ENCODE measurements at places on chromosomes 2 and 18.

GRCh38 chr2:197615016-197615652 is 60.3 kb downstream of the RFTN2 start:
- DNase-seq = no peak

DNA sequence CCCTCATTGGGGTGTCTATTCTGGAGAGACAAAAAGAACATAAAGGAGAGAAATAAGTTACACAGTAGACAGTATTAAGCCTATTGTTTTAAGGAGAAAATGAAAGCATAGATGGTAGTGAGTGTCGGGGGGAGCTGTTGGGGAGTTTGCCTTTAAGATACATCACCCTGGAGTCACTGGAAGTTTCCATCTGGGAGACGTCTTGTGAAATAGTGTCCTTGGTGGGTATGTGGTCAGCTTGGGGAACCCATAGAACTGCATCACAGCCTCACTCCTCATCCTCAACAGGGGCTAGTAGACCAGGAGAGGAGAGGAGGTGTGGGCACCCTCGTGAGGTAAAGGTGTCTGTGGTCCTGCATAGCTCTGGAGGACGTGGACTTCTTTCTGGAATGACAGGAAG is 60.6 kb downstream of the RNF144A start:
- no peak for DNase-seq

- no peak for DNase-seq
Measured at GRCh38 chr2:229463841-229464346, 192.8 kb upstream of the PID1 start.

DNA sequence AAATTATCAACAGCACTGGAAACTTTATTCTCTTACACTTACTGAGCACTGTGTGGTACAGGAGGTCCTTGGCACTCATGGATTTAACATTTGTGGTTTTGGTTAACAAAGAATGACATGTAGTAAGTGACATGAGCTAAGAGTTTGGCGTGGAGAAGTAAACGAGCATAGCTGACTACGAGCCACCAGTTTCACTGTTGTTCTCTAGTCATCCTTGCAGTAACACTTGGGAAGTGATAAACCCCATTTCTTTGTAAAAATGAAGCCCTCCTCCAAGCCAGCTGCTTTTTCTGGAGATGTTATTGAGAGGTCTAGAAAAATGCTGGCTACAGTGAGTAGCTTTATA is 32.7 kb downstream of the QPCT start:
- no peak for DNase-seq

DNA sequence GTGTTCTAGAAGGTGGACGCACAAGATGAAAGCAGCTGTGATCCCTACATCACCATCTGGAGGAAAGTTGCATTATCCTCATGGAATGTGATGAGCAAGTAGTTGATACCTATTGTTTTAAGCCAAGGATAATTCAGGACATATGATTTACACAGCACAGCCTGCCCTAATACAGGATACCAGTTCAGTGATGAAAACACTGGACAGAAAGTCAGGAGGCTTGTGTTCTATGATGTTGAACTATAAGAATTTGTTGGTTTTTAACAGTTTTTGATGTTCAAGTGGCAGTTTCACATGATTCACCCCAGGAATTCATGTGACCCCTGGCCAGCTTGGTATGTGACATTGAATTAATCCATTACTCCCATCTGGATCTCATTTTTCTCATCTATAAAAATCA is 6.2 kb upstream of the CHST10 start:
- no peak for DNase-seq

- DNase-seq = no peak
Measured at GRCh38 chr2:113784823-113785744, 28.6 kb upstream of the SLC35F5 start.

- DNase-seq = no peak
Measured at GRCh38 chr18:63183952-63184770, 135.4 kb downstream of the BCL2 start.

- DNase-seq = no peak
Measured at GRCh38 chr2:142769761-142770160, 107.7 kb upstream of the KYNU start.

- DNase-seq = no peak
Measured at GRCh38 chr2:232979871-232980461, 33.1 kb downstream of the NGEF start.

- no peak for DNase-seq
Measured at GRCh38 chr2:144341538-144341937, 178.4 kb downstream of the ZEB2 start.

- no peak for DNase-seq
Measured at GRCh38 chr2:98308068-98308467, 38.2 kb upstream of the CNGA3 start.

- no peak for DNase-seq
Measured at GRCh38 chr2:65061146-65061909, 5.1 kb downstream of the CEP68 start.

DNA sequence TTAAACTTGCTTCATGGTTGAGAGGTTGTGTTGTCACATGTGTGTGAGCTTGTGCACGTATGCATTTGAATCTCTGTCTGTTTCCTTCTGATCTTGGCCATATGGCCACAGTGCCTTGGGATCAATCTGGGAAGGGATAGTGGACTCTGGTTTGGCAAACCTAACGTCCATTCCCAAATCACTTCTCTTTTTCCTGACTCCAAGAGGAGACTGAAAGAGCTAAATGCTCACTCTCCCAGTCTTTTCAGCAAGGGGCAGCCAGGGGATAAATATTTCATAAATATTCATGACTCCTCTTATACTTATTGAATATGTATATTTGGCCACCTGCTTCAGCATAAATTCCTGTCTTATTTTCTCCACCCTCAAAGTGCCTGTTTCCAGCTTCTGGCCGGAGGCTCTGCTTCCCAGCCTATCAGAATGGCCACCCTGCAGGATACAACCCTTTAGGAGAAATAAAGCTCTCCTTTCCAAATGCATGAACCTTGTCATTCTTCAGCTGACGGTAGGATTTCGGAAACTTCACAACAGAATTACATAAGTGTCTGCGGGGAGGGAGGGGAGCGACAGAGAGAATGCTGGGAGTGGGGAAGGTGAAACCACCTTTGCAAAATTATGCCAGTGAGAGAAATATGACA is 112.2 kb upstream of the COPS8 start:
- DNase-seq = no peak

DNA sequence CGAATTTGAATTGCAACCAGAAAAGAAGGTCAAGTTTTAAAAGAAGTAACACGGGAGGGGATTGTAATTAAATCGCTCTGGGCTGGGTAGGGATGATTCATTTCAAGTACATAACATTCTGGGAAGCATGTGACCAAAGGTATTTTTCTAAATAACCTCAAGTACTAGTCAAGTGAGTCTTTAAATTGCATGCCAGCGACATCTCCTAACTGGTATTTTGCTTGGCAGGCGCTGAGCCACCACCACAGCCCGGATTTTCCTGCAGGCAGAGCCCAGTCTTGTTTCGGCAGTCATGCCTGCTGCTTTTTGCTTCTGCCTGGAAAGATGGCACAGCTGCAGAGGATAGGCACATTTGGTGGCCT is 33.7 kb upstream of the NPAS2 start:
- DNase-seq = no peak

DNA sequence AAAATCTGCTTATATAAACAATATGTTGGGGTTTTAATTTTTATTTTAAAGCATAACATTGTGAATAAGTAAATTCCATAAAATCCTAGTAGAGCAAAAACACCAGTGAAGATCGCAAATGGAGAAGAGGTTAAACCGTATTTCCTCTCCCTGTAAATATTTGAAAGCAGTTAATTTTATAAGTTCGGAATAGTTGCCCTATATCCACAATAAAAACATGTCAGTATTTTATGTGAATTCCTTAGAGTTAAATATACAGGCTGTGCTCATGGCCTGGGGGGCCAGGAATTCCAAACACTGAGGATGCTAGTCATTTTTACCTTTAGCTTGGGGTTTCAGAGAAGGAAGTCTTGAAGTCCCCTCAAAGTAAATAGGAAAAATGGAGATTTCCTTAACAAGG is 135.0 kb downstream of the FIGN start:
- DNase-seq = no peak

- no peak for DNase-seq
Measured at GRCh38 chr2:8676921-8677645, 4.8 kb upstream of the ID2 start.

DNA sequence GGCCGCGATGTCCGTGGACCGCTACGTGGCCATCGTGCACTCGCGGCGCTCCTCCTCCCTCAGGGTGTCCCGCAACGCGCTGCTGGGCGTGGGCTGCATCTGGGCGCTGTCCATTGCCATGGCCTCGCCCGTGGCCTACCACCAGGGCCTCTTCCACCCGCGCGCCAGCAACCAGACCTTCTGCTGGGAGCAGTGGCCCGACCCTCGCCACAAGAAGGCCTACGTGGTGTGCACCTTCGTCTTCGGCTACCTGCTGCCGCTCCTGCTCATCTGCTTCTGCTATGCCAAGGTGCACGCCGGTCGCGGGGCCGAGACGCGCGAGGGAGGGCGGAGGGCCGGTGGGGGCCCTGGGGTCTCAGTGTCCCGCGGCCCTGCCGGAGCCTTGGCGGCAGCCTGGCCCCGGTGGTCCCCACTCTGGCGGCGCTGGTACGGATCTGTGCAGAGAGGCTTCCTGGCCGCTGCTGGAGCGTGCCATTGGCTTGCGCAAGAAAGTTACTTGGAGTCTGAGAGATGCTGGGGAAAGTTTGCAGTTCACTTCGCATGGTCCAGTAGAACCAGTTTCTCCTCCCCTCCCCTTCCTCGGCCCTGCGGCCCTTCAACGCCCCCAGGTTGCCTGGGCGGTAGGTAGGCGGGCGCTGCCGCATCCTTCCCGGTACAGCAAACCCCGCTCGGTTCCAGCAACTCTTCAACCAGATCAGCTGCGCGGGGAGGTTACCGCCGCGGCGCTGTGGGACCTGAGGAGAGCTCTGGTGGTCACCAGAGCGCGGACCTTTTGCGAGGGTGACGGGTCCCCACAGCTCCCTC is 1.5 kb downstream of the GALR1 start:
- no peak for DNase-seq

- no peak for DNase-seq
Measured at GRCh38 chr2:149617476-149617875, 29.9 kb upstream of the MMADHC start.

GRCh38 chr2:235661167-235661937 is 167.5 kb downstream of the AGAP1 start:
- DNase-seq = no peak

DNA sequence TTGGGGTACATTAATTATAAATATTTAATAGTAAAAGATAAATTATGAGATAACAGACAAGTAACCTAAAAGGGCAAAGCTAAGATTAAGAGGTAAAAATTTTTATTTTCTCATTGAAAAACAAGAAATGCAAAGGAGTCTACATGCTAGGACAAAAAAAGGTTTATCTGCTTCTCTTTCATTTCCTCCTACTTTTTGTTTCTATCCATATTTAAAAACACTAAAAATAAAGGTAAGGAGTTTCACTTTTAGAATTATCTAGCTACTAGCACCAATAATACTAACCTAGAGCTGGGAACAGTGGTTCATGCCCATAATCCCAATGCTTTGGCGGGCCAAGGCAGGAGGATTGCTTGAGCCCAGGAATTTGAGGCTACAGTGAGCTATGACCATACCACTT is 1551.7 kb upstream of the SLC39A10 start:
- DNase-seq = no peak

DNA sequence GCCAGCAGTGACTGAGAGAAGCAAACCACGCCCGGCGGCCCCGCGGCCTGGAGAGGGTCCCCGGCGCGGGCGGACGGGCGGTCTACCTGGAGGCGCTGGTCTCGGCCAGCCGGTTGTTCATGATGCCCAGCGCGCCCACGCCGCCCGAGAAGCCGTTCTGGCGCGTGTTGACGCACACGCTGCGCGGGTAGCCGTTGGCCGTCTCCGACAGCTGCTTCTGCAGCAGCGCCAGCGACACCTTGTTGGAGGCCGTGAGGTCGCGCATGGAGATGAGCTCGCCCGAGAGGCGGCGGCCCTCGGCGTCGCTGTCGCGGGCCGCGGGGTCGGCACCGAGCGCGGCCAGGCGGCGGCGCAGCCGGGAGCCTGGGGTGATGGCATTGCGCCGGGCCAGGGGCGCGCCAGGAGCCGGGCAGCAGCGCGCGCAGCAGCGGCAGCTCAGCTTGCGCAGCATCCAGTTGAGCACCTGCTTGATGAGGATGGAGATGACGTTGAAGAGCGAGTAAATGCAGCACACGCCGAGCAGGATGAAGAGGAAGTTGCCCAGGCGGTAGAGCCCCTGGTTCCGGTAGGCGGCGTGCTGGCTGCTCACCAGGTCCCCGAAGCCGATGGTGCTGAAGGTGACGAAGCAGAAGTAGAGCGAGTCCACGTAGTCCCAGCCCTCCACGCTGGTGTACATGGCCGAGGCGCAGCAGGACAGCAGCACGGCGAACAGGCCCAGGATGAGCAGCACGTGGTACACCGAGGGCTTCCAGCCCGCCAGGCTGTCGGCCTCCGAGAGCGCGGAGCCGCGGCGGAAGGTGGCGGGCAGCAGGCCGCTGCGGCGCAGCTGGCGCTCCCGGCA is 118.1 kb downstream of the MSH2 start:
- peak; percentile 77 for DNase-seq

GRCh38 chr18:54358495-54359040 is 862 bp downstream of the C18orf54 start:
- peak; percentile 3 for DNase-seq

GRCh38 chr2:168210895-168211570 is 36.4 kb downstream of the STK39 start:
- no peak for DNase-seq

GRCh38 chr2:67416136-67416535 is 19.0 kb downstream of the ETAA1 start:
- DNase-seq = no peak
